ENCODE measurements at places on chromosomes 2 and 18.
A peak's percentile ranks its signal among the peaks of the same experiment; 100 is the strongest.

- no peak for DNase-seq
These were observed 90.5 kb downstream of the ICOS start for GRCh38 chr2:204027091-204027490.

DNA sequence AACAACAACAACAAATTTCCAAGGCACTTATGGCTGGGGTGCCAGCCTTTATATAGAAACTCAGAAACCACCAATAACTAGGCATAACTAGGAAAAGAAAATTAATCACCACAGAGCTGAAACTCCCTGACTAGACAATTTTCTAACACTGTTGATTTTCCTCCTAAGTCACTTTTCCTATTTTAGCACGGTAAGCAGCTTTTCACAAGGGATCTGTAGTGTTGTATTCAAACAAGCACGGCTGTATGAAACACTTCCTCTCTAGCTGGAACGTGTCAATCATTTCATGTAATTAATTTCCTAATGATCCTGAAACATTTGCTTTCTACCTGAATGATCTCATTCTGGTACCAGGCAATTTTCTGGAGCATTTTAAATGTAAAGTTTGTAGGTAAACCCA, 645.0 kb downstream of the IRS1 start:
- no peak for DNase-seq

DNA sequence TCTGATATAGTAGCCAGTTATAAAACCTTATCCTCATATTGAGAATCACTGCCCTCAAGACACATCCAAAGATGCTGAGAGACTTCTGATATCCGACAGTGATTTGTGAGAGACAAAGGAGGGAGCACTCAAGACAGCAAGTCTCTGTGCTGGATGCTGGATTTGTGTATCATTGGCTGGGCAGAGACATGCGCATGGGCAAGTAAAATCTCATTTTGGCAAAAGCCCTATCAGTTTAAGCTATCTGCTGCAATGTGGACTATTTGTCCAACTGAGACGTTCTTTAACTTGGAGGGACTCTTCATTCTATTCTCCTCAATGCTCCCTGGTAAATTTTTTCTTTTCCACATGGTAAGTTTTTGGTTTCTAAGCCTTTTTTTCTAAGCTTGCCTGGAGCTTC, 107.5 kb downstream of the SS18 start:
- DNase-seq, result no peak

DNA sequence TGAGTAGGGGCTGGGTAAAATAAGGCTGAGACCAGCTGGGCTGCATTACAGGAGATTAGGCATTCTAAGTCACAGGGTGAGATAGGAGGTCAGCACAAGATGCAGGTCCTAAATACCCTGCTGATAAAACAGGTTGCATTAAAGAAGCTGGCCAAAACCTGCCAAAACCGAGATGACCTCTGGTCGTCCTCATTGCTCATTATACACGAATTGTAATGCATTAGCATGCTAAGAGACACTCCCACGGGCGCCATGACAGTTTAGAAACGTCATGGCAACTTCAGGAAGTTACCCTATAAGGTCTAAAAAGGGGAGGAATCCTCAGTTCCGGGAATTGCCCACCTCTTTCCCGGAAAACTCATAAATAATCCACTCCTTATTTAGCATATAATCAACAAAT, 132.2 kb downstream of the ARL4C start:
- DNase-seq, result no peak

GRCh38 chr2:189221811-189222467, 42.4 kb upstream of the COL5A2 start:
- no peak for DNase-seq

GRCh38 chr2:79903222-79904000, 390.6 kb downstream of the CTNNA2 start:
- DNase-seq, result no peak

DNA sequence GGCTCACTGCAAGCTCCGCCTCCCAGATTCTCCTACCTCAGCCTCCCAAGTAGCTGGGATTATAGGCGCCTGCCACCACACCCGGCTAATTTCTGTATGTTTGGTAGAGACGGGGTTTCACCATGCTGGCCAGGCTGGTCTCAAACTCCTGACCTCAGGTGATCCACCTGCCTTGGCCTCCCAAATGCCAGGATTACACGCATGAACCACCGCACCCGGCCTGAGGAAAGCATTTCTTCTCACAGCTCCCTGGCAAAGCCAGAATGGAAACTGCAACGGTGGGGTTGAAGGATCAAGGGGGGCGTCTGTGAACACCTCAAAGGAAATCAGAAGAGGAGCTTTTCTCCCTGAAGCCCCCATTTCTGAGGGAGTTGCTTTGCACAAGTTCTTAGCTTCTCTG, 11.2 kb upstream of the TEX51 start:
- DNase-seq, result no peak

- DNase-seq, result no peak
These were observed 74.4 kb downstream of the MAP3K20 start for GRCh38 chr2:173150087-173150486.

DNA sequence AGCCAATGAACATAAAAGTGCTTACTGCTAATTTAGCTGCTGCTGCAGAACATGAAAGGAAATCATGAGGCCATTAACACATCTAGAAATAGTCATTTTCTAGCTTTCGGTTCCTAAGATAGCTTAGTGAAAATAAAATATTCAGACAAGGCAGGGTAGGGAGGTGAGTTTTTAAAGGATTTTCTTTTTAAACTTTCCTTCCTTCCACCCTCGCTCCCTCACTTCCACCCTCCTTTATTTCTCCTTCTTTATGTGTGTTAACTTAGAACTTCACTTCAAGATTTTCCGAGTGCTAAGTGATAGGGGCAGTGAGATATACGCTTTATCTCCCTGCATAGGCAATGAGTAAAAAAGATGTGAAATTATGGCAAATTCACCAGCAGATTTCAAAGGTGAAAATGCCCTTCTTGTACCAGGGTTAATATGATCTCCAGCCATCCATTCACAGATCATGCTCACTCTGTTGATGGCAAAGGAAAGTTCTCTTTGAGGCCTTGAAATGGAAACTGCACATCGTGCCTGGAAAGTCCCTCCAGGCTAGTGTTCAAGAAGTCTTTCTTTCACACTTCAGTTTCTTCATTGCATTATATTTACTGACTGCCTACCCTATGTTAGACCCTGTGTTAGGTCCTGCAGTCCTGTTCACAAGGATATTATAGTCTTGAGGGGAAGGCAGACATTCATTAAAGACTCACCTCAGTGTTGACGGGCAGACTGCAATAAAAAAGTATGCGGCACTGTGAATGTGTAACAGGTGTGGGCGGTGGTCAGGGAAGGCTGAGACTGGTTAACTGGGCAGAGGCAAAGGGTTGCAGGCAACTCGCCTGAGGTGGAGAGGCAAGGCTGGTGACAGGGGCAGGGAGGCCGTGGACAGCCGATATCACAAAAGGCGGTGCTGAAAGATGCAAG, 200.8 kb downstream of the PLCL1 start:
- peak; percentile 45 for DNase-seq

DNA sequence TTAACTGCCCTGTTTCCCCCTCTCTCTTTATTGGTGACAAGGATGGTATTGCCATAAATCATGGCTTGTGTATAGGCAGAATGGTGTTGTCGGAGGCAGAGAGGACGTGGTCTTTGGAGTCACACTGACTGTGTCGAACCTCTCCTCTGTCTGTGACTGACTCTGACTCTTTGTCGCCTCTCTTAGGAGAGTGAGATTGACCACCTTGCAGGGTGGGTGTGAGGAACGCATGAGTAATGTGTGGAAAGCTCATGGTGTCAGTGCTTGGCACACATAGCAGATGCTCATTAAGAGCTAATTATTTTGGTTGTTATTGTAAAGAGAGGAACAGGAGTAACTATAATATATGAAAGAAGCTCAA, 145.6 kb downstream of the TTC27 start:
- no peak for DNase-seq

- DNase-seq, result no peak
These were observed 41.7 kb downstream of the SMCHD1 start for GRCh38 chr18:2697184-2697583.

GRCh38 chr18:3827236-3827845, 377.4 kb downstream of the TGIF1 start:
- no peak for DNase-seq

DNA sequence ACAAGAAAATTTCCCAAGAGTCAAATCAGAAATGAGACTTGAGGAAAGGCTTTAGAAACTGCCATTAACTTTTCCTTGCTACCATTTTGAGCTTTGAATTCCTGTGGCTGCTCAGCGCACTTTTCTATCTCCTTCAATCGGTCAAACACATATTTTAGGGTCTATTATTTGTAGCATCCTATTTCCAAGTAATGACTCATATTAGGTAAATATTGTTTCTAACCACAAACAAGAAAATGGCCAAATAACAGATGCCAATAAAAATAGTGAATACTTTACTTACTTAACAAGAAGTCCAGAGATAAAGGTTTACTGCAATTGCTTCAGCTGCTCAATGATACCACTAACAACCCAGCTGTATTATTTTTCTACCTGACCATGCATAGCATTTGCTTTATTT, 29.7 kb upstream of the CCDC178 start:
- no peak for DNase-seq
